ENCODE measurements at places on chromosomes 1 and 21.

GRCh38 chr1:207851696-207852095 is 59.2 kb downstream of the CD34 start:
- no peak for DNase-seq

DNA sequence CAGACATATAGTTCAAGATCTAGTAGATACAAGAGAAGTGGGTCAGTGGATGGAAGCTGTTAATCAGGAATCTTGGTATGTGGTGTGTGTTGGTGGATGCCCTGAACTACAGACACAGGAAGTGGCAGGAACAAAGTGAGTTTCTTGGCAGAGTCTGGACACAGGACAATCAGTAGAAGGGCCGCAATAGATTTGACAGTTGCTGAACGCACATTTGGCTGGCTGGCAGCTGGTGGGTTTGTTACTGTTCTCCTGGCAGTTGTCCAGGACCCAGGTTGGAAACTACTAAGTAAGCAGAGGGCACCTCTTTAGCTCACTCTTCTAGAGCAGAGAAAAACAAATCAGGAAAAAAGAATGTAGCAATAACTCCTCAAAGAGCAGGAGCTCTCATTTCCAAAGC is 13.2 kb downstream of the KRTAP26-1 start:
- DNase-seq: no peak

GRCh38 chr1:202205523-202206190 is 12.1 kb downstream of the LGR6 start:
- DNase-seq: no peak

GRCh38 chr1:39955547-39956539 is 898 bp downstream of the MFSD2A start:
- DNase-seq: no peak

DNA sequence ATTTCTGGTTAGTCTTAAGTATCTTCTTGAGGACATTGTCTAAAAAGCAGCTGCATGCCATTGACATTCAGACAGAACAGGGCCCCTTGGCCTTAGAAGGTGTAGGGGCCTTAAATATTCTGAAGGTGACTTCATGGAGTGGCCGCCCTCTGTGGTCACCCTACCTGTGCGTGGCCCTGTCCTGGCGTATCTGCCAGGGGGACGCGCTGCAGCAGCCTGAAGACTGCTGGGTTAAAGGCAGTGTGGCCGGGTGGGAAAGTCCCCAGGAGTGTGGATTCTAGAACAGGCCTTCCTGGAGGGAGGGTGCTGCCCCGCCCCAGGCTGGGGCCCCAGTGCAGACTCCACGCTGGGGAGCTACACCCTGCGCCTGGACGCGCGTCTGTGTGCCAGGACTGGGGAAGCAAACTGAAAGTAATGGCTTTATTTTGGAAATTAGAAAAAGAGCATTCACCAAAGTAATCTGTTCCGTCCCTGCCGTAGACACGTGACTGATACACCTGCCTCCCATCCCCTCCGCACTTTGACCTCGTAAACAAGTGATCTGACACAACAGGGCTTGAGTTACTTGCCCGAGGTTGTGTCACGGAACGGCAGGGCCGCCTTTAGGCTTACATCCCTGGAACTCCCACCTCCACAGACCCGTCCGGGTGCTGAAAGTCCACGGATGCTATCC is 1.8 kb downstream of the AGPAT3 start:
- DNase-seq: no peak

DNA sequence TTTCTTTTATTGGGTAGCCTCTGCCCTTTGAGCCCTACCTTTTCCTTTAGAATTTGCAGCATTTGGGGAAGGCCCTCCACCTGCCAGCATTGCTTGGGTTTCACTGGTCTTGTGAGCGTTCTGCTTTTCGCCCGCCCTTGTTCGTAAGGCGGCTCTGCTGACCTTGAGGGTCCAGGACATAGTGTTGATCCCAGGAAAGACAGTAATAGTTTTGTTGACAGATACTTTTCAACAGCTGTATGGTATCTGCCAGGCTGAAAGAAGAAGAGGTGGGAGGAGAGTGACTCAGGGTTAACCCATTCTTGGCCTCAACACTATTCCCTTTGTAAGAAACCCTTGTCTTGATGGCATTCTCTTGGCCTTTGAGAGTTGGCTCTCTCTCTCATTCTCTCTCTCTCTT is 113.4 kb upstream of the SPAG17 start:
- no peak for DNase-seq

GRCh38 chr21:44090325-44090724 is 16.9 kb upstream of the PWP2 start:
- no peak for DNase-seq

- DNase-seq: no peak
These were observed 75.0 kb downstream of the ATP6V1G3 start for GRCh38 chr1:198465201-198466144.

GRCh38 chr1:114338191-114338890 is 172.7 kb downstream of the TRIM33 start:
- no peak for DNase-seq

- DNase-seq: no peak
These were observed 11.8 kb upstream of the F3 start for GRCh38 chr1:94553323-94553730.

DNA sequence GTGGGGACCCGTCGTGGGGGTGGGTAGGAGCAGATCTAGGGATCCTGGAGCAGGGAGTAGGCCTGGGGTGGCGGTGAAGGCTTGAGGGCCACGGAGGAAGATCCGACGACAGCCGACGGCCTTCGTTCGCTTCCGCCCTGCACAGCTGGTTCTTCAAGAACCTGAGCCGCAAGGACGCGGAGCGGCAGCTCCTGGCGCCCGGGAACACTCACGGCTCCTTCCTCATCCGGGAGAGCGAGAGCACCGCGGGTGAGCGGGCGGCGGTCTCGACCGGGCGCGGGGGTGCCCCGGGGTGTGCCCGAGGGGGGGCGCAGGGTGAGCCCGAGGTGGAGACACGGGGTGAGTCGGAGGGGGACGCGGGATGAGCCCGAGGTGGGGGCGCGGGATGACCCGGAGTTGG is 16.5 kb upstream of the HDAC1 start:
- no peak for DNase-seq

DNA sequence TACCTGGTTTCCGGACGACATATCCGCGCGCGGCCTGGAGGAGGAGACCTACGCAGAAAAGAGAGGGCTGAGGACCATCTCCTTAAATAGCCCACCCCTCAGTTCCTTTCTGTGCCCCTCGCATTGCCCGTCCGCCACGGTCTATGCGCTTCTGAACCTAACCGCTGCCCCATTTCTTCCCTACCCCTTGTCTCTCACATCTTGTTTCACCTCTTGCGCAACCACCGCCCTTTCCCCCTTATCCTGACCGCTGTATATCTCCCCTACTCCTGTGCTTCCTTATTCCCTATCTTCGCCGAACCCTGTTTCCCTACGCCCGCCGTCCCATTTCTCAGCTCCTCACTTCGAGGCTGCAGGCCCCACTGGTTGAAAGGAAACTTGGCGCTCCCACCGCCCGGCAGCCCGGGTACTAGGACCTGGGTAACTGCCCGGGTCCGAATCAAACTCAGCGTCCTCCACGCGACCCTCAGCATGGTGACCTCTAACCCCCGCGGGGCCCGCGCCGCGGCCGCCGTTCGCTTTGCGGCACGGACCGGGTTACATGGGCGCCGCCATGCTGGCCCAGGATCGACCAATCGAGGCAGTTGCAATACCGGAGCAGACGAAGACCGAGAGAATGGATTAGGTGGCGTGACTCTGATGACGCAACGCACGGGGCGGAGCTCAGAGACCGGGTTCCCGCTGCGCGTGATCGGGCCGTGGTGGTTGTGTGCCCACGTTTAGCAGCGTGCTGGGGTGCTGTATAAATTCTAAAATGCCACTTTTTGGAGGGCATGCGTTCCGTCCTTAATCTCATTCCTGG is at the start of gene MRPS15:
Gene MRPS15, minus strand, starts transcription at position 582 of the 802 bp plus-strand sequence. Its CDS starts 109 bp downstream, at position 473.
- DNase-seq: peak; percentile 96

GRCh38 chr1:231183639-231184590 is 22.1 kb downstream of the TRIM67 start:
- DNase-seq: no peak

DNA sequence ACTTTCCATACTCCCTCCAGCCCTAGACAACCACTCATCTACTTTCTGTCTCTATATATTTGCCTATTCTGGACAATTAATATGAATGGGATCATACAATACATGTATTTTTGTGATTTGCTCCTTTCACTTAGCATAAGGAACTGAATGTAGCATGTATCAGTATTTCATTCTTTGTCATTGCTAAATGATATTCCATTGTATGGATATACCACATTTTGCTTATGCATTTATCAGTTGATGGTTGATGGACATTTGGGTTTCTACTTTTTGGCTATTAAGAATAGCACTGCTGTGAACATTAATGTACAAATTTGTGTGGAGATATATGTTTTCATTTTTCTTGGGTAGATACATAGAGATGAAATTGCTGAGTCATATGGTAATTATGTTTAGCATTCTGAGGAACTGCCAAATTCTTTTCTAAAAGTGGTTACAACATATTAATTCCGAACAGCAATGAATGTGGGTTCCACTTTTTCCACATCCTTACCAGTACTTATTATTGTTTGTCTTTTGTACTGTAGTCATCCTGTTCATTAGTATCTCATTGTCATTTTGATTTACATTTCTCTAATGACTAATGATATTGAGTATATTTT is 121.0 kb downstream of the LRRC40 start:
- DNase-seq: no peak

DNA sequence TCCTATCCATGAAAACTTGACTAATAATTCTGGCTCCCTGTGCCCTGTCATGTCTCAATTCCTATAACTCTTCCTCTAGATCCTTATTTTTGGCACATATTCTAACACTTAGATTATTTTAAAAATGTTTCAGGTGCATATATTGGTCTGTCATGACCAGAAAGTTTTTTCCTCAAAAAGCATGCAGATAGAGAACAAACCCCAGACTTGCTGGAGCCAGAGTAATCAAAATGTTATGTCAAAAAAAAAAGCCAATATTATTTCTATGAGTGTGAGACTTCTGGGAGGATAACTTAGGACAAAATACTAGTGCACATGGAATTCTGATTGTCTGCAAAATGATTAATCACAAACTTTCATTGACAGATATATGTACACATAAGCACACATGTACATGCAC is 135.1 kb upstream of the MROH9 start:
- no peak for DNase-seq

DNA sequence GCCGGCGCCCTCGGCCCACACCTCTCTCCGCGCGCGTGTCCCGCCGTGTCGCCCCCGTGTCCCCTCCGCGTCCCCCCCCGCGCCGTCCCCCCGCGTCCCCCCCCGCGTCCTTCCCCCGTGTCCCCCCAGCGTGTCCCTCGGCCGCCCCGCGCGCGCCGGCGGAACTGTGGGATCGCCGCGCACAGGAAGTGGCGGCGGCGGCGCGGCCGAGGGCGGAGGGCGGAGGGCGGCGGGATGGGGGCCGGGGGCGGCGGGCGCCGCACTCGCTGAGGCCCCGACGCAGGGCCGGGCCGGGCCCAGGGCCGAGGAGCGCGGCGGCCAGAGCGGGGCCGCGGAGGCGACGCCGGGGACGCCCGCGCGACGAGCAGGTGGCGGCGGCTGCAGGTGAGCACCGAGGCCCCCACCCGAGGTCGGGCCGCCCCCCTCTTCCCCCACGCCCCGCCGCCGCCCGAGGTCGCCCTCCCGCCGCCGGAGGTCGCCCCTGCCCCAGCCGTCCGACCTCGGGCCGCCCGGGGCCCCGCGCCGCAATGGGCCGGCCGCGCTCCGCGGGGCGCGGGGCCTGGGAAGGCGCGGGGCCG is at the start of gene AGPAT3:
Gene AGPAT3, plus strand, starts transcription at position 262 of the 578 bp plus-strand sequence. CDS start 94,459 bp downstream, outside the sequence.
- DNase-seq: no peak

DNA sequence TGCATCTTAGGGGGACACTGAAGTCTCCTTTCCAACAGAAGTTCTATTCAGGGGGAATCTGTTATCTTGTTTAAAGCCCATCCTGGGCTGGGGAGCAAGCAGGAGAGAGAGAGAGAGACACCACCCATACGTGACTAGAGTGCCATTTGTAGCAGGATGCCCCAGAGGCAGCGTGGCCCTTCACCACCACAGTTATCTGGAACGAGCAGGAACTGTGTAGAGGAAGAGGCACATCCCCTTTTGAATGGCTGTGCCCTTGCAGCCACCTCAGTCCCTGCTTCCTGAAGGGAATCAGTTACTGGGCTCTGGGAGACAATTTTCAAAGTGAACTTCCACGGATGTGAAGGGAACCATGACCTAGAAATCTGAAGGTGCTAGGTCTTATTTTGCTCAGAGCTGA is 19.4 kb upstream of the LAMTOR5 start:
- DNase-seq: no peak

- DNase-seq: peak; percentile 40
These were observed 367.1 kb upstream of the ESRRG start for GRCh38 chr1:217090060-217090911.

DNA sequence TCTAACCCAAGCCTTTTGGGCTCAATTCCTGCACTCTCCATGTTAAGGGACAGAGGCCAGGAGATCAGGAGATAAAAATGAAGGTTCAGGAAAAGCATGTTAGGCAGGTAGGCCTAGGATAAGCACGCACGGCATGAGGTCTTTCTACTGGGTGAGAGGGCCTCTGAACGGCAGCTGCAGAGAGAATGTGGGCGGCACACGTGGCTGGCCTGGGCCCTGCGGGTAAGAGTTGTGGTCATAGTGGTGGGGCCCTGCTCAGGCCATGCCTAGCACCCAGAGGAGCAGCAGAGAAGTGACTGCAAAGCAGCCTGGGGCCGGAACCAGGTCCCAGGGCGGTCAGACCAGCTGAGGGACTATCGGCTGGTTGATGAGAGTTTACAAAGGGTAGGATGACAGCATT is 7.5 kb upstream of the FOXO6 start:
- DNase-seq: no peak

DNA sequence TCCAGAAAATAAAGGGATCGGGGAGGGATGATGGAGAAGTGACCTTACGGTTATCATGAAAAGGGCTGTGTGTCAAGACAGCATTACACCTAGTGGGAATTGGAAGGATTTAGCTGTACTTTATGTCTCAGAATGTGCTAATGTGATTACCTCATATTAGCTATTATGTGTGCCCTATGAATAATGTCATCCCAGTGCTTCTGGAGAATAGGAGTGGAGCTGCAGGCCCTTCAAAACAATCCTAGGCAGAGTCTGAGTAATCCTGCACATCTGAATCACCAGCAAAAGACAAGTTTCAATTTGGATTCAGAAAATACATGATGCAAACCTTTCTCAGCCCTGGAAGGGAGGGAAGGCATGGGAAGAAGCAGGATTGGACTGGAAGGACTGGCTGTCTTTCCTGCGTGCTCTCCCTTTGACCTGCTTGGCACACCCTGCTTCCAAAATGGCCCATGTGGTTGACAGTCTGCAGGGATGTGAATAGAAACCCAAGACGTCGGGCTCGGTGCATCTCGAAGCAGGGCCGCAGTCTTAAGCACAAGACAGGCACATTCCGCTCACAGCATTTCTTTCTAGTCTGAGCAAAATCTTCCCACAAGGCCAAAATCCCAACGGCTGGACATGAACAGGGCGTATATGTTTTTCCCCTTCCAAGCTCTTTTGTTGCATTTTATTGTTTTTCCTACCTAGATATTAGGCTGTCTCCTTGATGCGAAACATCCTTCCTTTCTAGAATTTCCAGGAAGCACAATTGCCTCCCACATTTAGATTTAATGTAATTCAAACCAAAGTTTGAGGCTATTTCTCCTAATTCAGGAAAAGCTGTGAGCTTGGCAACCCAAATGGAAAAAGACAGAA is 54.3 kb upstream of the TARBP1 start:
- DNase-seq: peak; percentile 88

All from right hindlimb (tissue), 1 donor.